Bladder microvascular endothelial cell (primary cell): ENCODE measurements at places on chromosomes 5 and 9. TPM values are rescaled to one million over a fixed set of nuclear protein-coding genes. Genes with fewer than 3 reads are reported as not detected.

TLX3 gene
- not detected in 2 replicates for total RNA-seq

PTGES2 gene
- total RNA-seq = 63.5 and 105 TPM in 2 replicates

NSG2 gene
- total RNA-seq = not detected in 2 replicates

PCDHGC3 gene
- 6.5 and 22.3 TPM in 2 replicates for total RNA-seq
